Activated CD4-positive, alpha-beta T cell treated with anti-CD3 and anti-CD28 coated beads for 36 hours (primary cell): ENCODE measurements at places on chromosomes 7 and 10. TPM values are rescaled to one million over a fixed set of nuclear protein-coding genes. Genes with fewer than 3 reads are reported as not detected.
A peak's percentile ranks its signal among the peaks of the same experiment; 100 is the strongest.

Gene FANK1
- total RNA-seq: 0.42 TPM

DNA sequence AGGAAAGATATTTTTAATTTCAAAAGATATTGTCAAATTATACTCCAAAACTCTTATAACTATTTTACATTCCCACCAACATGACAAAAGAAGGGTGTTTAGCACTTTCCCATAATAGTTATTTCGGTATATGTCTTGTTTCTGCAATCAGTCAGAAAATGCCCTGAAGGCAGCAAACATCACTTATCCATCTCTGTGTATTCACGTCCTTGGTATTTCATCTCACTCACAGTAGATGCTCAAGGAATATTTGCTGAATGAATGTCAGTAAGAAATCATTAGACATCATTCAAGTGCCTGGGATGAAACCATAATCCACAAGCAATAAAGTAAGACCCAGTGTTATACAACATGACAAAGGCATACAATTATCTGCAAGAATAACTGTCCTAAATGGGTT, 112.7 kb downstream of the GFRA1 start:
- no peaks in the 10 kb centered on the region for H3K4me1 ChIP-seq
- no peaks in the 10 kb centered on the region for H3K27me3 ChIP-seq
- no peaks in the 10 kb centered on the region for H3K36me3 ChIP-seq
- no peak overlapping the region for H3K4me3 ChIP-seq

DNA sequence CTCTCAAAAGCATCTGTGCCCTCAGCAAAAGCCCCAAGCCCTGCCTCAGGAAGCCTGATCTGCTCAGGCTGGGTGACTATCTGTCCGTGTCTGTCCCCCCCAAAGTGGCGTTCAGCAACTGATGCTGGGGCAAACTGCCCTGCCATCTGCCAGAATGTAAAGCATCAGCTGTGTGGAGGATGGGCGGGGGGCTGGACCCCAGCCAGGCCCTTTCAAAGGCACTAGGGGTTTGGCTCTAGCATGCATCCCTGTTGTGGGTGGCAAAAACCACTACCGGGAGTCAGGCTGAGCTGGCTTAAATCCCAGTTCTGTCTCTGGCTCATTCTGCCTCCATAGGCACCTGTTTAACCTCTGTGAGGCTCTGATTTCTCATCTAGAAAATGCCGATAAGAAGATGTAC, 35.5 kb downstream of the GPRIN2 start:
- H3K27me3 ChIP-seq: peaks cover 3% of the 10 kb centered on the region
- H3K4me1 ChIP-seq: no peaks in the 10 kb centered on the region
- H3K36me3 ChIP-seq: no peaks in the 10 kb centered on the region
- no peak overlapping the region for H3K27ac ChIP-seq

- H3K4me3 ChIP-seq: no peak overlapping the region
- H3K27me3 ChIP-seq: peaks cover 6% of the 10 kb centered on the region
- DNase-seq: no peak
- no peaks in the 10 kb centered on the region for H3K4me1 ChIP-seq
- no peak overlapping the region for H3K27ac ChIP-seq
- no peaks in the 10 kb centered on the region for H3K36me3 ChIP-seq
Measured at GRCh38 chr10:60865198-60865783, 78.7 kb downstream of the RHOBTB1 start.

DNA sequence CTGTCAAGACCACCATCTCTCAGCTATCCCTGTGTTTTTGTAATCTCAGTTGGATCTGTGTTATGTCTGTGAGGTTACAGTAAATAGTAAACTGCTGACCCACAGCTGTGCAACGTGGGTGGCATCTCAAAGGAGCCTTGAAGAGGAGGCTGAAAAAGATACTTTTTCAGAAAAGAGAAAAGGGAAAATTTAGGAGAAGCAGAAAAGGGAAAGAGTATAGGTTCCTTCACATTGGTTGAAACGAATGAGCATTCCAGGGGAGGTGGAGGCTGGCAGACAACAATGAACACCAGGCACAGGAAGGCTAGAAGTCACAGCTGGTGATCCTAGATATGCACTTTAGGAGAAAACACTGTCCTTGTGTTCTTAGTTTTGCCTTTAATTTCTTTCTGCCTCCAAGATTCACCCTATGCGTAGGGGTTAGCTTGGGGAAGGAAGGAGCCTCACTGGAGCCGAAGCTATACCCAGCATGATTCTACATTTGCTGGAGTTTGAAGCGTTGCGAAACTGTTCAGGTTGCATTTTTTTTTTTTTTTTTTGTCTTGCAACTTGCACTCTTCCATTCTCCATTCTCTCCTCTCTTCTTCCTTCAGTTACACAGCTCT, 18.3 kb downstream of the CPED1 start:
- no peak overlapping the region for H3K27ac ChIP-seq
- H3K4me1 ChIP-seq: no peaks in the 10 kb centered on the region
- DNase-seq: no peak
- no peak overlapping the region for H3K4me3 ChIP-seq
- H3K27me3 ChIP-seq: peaks cover 15% of the 10 kb centered on the region

- H3K27ac ChIP-seq: no peak overlapping the region
- H3K4me1 ChIP-seq: no peaks in the 10 kb centered on the region
- H3K27me3 ChIP-seq: no peaks in the 10 kb centered on the region
- no peak overlapping the region for H3K4me3 ChIP-seq
Measured at GRCh38 chr10:85916286-85916685, 450.3 kb downstream of the GRID1 start.

- H3K27me3 ChIP-seq: peaks cover 2% of the 10 kb centered on the region
- no peak overlapping the region for H3K4me3 ChIP-seq
- H3K27ac ChIP-seq: no peak overlapping the region
- H3K36me3 ChIP-seq: no peaks in the 10 kb centered on the region
- DNase-seq: no peak
- H3K4me1 ChIP-seq: no peaks in the 10 kb centered on the region
Measured at GRCh38 chr10:51527522-51528219, 171.7 kb downstream of the CSTF2T start.

DNA sequence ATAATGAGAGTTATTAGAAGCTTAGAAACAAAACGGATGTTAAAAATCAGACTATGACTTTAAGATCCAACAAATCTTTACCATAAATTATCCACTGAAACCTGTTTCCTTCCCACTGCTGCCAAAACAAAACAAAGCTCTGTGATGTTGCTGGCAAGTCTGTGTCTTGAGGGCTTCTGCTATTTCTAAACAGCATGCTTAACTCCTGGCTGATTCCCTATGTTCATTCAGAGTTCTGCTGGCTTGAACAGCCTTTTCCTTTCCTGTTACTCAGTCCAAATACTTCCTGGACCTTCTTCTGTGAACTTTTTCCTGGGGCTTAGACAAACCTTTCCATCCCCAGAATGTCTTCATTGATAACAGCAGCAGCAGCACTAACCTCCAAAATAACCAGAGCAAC, 448.1 kb downstream of the SORCS1 start:
- H3K4me1 ChIP-seq: no peaks in the 10 kb centered on the region
- H3K27ac ChIP-seq: no peak overlapping the region
- no peak overlapping the region for H3K4me3 ChIP-seq

DNA sequence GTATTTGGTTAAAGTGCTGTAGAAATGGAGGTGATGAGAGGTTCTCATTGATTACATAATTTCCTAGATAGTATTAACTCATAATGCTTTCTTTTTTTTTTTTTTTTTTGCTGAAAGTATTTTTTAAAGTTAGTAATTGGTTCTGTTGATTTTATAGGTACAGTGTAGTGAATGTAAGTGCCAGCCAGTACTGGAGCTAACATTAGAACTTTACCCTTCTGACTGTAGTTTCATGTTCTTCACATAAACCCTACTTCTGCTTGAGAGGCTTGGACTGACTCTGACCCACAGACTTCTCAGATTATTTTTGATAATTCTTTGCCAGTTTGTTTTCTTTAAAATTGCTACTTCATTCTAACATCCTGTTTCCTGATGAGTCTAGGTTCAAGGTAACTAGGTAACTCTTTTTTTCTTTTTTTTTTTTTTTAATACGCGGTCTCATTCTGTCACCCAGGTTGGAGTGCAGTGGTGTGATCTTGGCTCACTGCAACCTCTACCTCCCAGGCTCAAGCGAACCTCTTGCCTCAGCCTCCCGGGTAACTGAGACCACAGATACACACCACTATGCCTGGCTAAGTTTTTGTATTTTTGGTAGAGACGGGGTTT, 92.2 kb upstream of the OIT3 start:
- no peak for DNase-seq
- peaks cover 23% of the 10 kb centered on the region for H3K4me1 ChIP-seq
- no peaks in the 10 kb centered on the region for H3K27me3 ChIP-seq

GRCh38 chr10:836782-837181, 94.7 kb downstream of the LARP4B start:
- no peak overlapping the region for H3K4me3 ChIP-seq
- DNase-seq: no peak
- H3K36me3 ChIP-seq: peaks cover 64% of the 10 kb centered on the region
- peaks cover 16% of the 10 kb centered on the region for H3K4me1 ChIP-seq

Gene IL6
- 4.5 TPM for total RNA-seq

DNA sequence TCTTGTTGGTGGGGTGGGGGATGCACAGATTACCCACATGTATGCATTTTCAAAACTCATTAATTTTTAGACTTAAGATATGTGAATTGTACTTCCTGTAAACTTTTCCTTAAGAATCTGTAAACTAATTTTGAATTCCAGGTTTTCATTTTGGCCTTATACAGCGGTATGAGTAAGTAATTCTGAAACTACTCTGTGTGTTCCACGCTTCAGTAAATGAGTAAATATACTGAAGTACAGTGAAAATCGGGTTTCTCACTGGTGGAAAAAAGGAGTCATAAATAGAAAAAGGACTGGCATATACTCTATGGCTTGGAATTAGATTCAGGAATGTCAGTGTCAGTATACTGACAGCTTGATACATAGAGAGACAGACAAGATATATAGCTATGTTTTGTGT, 72.8 kb downstream of the CTTNBP2 start:
- DNase-seq: no peak
- peaks cover 3% of the 10 kb centered on the region for H3K27me3 ChIP-seq
- no peak overlapping the region for H3K4me3 ChIP-seq

Gene CLRN3
- not detected for total RNA-seq

Gene GIGYF1
- total RNA-seq: 40.9 TPM

Gene CTAGE15
- total RNA-seq: not detected

Gene DENND2A
- not detected for total RNA-seq

GRCh38 chr7:108294595-108294994, 161.6 kb downstream of the NRCAM start:
- H3K4me3 ChIP-seq: no peak overlapping the region
- no peak overlapping the region for H3K27ac ChIP-seq
- no peak for DNase-seq
- peaks cover 11% of the 10 kb centered on the region for H3K27me3 ChIP-seq
- H3K4me1 ChIP-seq: no peaks in the 10 kb centered on the region
- H3K36me3 ChIP-seq: no peaks in the 10 kb centered on the region

DNA sequence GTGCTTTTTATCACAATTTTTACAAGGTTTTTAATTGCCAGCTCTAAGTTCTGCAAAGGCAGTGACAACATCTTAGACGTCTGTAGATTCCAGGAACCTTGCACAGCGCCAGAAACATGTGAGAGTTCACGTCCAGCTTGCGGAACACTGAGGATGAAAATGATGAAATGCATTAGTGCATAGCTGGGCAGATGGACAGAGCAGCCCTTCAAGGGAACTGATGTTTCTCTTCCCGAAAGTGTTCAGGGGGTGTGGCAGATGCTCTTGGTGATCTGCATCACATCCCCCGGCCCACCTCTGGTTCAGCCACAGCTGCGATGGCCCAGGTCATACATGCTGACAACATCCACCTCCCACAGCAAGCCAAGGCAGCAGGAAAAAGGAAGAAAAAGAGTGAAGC, 40.9 kb downstream of the ITIH5 start:
- no peak overlapping the region for H3K27ac ChIP-seq
- DNase-seq: no peak
- H3K27me3 ChIP-seq: no peaks in the 10 kb centered on the region
- no peaks in the 10 kb centered on the region for H3K36me3 ChIP-seq
- no peak overlapping the region for H3K4me3 ChIP-seq
- H3K4me1 ChIP-seq: no peaks in the 10 kb centered on the region

- no peak for DNase-seq
- H3K36me3 ChIP-seq: no peaks in the 10 kb centered on the region
- H3K27me3 ChIP-seq: no peaks in the 10 kb centered on the region
- H3K4me3 ChIP-seq: no peak overlapping the region
- no peaks in the 10 kb centered on the region for H3K4me1 ChIP-seq
- no peak overlapping the region for H3K27ac ChIP-seq
Measured at GRCh38 chr10:124005091-124005490, 88.3 kb downstream of the CHST15 start.

GRCh38 chr7:44079331-44080021, 2.9 kb downstream of the POLM start:
- H3K4me3 ChIP-seq: no peak overlapping the region
- H3K27ac ChIP-seq: peak overlapping the region; percentile 13
- no peaks in the 10 kb centered on the region for H3K27me3 ChIP-seq
- H3K36me3 ChIP-seq: peaks cover 47% of the 10 kb centered on the region
- H3K4me1 ChIP-seq: peaks cover 38% of the 10 kb centered on the region

Gene MRPS16
- 123 TPM for total RNA-seq

DNA sequence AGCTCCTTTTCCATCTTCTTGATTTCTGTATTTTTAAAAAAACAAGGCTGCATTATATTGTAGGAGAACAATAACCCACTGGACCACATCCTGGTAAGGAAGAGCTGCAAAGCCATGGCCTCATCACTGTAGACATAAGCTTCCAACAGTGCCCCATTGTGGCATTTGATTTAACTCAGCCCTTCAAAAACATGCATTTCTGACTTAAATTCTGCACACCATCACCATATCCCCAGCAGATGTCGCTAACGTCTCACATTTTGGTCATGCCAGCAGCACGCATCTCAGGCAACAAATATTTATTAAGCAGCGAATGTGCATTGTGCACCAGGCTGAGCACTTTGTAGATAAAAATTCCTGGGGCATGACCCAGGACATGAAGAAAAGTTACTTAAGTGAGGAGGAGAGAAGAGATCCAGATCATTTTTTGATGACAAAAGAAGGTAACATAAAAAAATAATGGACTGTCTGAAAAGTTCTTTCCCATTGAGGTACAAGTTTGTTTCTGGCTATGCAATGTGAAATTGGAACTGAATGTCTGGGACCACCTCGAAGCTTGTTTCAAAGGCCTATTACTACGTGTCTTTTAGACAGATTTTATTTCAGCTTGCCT, 164.6 kb upstream of the CDCA7L start:
- no peaks in the 10 kb centered on the region for H3K36me3 ChIP-seq
- no peak overlapping the region for H3K27ac ChIP-seq
- DNase-seq: peak; percentile 78

Gene C7orf57
- 0.46 TPM for total RNA-seq
